NCI-H2171 (cell line): ENCODE measurements at places on chromosomes 7 and 10.

- DNase-seq = no peak
Measured at GRCh38 chr7:27746978-27747377, 7.0 kb downstream of the TAX1BP1 start.

DNA sequence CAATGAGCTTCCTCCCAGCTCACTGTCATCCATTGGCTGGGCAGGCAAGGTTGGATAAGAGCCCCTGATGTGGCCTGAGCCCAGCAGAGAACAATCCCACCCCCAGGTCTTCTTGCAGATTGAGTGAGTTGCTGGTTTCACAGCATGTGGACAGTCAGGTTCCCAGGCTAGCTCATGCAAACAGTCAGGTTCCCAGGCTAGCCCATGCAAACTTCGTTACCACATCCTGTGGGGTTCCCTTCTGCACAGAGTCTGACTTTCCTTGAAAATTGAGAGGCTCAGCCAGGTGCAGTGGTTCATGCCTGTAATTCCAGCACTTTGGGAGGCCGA lies 67.1 kb downstream of the TMEM130 start:
- no peak for DNase-seq

GRCh38 chr7:75776295-75776971 lies 4.4 kb upstream of the CCL26 start:
- DNase-seq = no peak

DNA sequence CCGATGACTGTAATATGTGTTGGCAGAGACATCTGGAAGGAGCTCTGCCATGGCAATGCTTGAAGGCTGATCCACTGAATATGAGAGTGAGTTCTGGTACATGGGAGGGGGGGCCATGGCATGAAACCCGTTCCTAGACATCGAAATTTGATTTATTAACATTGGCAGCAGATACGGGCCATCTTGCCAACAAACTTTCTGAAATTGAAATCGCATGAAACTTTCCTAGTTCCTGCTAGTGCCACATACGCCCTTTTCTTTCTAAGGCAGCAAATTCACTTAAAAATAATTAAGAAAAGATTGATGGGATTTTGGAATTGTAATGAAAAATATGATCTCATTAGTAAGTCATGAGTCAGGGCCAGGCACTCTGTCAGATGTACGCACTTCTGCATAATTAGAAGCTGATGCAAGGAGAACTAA lies 91.8 kb upstream of the KMT2C start:
- DNase-seq = no peak

DNA sequence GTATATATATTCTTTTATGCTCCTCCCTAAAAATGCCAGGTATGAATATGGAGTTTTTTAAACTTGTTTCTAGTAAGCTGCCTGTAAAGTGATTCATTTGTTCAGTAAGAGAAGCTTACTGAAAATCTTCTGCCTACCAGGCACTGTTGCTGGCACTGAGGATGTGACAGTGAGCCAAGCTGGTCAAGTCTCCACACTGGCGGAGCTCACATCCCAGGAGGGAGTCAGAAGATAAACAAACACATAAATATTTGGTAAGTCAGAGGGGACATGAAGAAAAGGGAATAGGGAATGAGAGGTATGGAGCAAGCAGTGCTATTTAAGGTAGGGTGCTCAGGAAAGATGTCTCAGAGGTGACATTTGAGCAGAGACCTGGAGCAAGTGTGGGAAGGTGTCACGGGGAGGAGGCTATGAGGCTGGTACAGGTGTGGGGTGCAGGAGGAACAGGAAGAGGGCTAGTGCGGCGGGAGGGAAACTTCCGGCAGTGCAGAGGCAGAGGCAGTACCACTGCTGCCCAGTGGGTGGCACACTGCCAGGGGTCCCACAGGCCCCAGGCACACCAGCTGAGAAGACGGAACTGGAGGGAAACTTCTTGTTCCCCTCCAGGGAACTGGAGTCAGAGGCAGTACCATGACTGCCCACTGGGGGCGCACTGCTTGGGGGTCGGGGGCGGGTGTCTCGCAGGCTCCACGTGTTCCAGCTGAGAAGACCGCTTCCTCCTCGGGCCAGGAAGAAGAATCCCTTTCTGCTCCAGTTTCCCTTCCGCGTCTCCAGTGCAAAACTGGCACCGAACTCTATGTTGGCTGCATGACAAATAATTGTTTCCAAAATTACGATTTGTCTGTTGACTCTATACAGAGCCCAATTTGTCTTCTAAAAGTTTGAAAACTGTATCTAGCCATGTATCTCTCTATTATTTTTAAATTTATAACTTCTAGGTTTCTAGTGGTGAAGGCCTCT lies 161.0 kb downstream of the TEX36 start:
- DNase-seq = no peak

DNA sequence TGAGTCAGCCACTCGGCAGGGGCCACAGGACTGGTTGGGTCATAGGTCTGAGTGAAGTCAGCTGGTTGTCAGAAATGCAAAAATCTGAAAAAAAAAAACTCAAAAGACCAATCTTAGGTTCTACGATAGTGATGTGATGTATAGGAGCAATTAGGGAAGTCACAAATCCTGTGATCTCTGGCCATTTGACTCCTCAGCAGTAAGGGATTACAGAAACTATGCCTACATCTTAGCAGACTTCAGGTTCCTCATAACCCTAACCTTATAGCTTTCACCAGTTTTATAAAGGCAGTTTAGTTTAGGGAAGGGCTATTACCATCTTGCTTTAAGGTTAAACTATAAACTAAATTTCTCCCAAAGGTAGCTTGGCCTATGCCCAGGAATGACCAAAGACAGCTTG lies 163.1 kb upstream of the HGF start:
- DNase-seq = no peak

- DNase-seq = no peak
Measured at GRCh38 chr7:49481075-49481474, 292.4 kb upstream of the VWC2 start.

DNA sequence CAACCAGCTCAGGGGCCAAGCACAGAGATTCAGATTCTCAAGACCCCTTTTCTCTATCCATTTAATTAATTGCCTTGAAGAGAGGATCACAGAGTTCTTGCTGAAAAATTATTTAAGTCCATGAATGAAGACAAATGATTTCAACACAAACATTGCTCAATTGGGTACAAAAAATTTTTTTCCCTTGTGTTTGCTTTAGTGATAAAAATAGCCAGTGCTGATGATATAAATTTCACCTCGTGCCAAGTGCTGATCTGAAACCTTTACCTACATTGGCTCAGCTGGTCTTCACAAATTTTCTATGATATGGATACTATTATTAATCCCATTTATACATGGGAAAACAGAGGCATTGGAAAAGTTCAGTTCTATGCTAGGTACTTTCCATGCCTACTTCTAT lies 377.1 kb downstream of the NRG3 start:
- no peak for DNase-seq

- no peak for DNase-seq
Measured at GRCh38 chr7:98086281-98086718, 20.4 kb upstream of the LMTK2 start.

DNA sequence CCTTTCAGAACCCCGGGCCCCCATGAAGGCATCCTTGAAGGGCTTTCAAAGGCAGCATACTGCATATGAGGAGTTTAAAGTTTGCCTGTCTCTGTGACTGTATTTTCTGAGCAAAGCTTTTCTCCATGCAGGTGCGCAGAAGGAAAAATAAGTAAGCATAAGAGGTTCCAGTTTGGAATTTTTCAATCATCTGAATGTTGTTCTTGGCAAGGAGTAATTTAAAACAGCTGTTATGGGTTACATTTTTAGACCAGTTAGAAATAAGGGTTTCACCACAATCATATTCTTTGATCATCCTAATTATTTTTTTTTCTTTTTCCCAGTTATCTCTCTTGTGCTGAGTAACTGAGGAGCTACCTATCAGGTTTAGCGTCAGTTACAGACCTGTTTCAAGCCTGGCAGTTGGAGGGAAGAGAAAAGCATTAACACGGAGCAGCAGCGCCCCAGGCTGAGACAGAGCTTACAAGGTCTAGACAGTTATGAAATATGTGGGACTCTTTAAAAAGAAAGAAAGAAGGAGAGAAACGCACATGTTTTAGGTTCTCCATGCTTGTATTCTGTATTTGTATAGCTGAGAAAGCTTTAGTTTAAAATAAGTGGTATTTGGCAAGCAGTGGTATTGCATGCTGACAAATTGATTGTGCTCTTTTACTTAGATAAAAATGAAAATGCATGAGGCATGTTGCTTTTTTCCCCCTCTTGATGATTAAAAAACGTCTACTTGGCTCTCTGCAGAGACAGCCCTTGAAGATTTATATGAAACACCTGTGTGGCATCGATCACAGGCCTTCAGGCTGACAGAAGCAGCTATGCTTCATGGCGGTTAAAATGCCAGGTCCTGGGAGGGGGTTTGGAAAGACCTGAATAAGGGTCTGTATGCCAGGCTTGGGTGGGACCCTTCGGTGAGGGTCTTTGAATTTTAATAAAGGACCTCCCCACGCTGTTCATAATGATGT lies 157.6 kb downstream of the GRK5 start:
- no peak for DNase-seq

GRCh38 chr10:49280001-49280408 lies 19.0 kb upstream of the C10orf71 start:
- no peak for DNase-seq

DNA sequence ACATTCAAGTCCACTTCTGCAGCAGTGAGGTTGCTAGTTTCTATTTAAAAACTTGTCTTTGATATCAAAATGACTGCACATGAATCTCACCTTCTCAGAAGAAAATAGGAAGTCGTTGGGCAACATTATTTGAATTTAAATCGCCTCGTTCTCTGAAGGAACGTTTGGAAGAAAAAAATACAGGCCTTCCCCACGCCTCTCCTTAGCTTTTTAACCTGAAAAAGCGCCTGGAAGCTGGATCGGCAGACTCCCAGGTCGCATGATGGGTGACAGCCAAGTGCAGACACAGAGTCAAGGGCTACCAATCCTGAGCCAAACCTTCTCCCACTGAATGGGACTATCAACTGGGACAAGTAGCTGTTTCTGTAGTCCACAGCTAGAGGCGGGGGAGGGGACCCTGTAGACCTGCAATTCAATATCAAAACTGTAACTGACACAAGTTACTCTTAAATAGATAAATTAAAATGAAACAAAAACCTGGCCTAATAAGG lies 2.2 kb downstream of the FAM53B start:
- DNase-seq = no peak

- DNase-seq = no peak
Measured at GRCh38 chr10:112383325-112383724, 9.4 kb downstream of the ACSL5 start.

GRCh38 chr10:104735036-104735756 lies 94.1 kb downstream of the SORCS3 start:
- no peak for DNase-seq

DNA sequence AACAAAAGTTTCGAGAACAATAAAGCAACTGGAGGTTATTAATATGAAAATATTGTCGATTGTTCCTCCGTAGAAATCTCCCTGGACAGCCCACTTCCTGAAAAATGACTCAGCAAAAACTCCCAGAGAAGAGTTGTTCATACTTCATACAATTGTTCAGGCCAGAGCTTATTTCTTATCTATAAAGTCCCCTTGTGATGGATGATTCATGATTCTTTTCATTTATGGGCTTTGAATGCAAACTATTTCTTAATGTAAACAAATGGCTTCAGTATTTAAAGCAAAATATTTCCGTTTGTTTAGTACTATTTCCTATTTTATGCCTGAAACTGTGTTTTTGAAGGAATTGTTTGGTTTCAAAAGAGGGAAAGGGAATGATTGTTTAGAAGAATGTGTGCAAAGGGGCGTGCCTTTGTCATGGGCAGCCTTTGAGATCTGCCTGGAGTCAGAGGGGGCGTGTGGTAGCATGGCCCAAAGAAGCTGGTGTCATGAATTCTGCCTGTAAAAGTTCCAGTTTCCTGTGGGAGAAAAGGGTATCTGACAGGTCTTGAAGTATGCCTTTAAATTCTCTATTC lies 26.2 kb upstream of the EXOC6 start:
- DNase-seq = no peak

DNA sequence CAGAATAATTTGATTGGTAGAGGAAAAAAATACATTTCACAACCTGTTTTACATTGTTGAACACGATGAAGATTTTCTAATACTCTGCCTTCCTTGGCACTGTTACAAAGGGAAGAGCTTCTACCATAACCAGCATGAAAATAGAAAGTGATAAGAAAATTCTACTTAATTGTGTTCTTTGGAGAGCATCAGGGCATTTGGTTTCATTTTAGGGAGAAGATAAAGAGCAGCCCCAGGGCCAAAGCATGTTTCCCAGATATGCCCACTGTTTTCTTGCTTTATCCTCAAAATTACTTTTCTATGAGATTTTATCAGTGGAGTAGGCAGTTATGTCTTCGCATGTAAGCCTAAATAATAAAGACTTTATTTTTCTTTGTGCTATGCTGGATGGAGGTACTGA lies 9.5 kb downstream of the CHRM2 start:
- DNase-seq = no peak

GRCh38 chr7:33774762-33775523 lies 130.4 kb upstream of the BMPER start:
- no peak for DNase-seq

- no peak for DNase-seq
Measured at GRCh38 chr10:66927971-66928770, 2.3 kb downstream of the LRRTM3 start.

DNA sequence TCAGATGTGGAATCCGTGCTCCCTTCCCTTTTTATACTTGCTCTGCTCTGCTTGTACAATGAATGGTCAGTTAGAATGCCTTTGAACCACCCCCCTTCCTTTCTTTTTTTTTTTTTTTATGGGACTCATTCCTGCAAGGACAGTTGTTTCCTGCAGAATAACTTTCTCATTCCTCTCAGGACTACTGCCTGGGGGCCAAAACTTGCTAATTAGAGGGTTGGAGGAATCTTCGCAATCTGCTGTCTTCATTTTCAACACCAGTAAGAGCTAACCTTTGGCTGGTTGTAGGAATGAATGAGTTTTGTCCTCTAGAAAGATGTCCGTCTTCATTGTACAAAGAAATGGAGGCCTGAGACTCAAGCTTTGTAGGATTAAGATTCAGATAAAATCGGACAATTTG lies 868.1 kb downstream of the LRMDA start:
- no peak for DNase-seq

DNA sequence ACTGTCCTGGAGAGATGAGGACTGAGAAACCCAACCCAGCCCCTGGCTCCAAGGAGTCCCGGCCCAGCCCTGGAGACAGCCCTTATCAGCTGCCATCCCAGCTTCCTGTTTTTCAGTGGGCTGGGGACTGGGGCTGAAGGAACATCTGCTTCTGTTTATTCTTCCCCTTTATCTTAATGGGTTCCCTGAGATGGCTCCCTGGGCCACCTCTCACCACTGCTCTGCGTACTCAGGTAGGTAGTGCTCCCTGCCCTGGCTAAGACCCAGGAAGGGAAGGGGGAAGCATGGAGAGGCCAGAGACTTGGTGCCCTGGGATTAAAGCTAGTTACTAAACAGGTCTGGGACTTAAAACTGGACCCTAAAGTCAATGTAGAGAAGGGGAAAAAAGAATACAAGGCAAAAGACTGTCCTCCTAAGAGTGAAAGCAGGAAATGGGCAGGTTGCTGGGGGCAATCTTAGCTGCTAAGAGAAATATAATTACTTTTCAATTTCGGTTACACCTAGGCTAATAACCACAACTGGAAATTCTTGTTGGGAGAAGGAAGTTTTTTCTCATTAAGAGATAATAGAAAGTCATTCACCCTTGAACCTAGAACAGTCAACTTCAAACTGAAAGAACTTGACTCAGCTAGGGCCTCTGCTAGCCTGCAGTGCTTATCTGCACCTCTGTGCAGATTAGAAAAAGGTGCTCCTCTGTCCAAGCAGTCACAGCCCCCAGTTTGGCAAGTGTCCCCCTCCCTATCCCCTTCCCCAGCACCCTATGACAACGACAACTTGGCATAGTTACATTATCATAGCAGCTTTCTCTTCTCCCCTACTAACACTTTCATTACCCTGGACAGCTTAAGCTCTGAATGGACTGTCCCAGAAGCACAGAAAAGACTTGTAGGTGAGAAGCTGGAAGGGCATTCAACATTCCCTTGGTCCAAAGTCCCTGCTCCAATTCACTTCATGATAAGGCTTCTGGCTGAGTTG lies 65.6 kb upstream of the KDM7A start:
- DNase-seq = peak; percentile 50
